ENCODE measurements at places on chromosomes 11 and 22.

DNA sequence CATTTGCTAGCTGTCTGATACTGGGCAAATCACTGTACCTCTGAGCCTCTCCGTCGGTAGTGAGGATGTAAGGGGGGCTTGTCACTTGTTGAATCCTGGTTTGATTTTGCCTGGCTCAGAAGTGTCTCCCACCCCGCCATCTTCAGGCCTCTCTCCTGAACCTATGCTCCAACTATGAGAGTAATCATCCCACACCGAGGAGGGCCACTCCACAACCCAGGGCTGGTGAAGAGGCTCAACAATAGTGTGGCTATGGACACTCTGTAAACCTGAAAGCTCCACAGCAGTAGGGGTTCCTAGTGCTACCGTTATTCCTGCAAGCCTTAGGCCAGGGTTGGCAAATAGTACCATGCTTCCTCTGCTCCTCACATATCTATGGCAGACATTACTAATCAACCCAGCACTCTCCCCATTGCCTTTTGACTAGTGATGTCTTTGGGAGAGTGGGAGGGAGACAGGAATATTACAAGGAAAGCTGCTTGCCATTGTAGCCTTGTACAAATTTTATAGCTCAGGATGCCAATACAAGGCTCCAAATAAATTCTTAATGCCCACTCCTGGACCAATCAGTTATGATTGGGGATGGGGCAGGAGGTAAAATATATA is 134.0 kb upstream of the TEAD1 start:
- DNase-seq = no peak

DNA sequence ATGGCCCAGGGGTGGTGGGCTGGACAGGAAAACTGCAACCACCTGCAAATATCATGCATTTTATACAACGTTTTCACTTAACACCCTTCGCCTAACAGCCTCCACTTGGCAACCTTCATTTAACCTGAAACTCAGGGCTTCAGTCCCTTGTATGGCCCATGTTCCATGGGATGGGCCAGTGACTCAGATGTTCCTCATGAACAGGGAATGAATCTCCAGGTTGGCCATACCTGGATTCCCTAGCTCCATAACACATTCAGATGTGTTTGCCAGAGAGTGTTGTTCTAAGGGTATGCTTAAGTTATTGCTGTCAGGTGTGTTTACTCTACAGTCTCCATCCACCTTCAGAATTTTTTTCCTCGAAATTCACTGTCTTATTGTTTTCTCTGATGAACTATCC is 316.9 kb downstream of the JRKL start:
- DNase-seq = no peak

DNA sequence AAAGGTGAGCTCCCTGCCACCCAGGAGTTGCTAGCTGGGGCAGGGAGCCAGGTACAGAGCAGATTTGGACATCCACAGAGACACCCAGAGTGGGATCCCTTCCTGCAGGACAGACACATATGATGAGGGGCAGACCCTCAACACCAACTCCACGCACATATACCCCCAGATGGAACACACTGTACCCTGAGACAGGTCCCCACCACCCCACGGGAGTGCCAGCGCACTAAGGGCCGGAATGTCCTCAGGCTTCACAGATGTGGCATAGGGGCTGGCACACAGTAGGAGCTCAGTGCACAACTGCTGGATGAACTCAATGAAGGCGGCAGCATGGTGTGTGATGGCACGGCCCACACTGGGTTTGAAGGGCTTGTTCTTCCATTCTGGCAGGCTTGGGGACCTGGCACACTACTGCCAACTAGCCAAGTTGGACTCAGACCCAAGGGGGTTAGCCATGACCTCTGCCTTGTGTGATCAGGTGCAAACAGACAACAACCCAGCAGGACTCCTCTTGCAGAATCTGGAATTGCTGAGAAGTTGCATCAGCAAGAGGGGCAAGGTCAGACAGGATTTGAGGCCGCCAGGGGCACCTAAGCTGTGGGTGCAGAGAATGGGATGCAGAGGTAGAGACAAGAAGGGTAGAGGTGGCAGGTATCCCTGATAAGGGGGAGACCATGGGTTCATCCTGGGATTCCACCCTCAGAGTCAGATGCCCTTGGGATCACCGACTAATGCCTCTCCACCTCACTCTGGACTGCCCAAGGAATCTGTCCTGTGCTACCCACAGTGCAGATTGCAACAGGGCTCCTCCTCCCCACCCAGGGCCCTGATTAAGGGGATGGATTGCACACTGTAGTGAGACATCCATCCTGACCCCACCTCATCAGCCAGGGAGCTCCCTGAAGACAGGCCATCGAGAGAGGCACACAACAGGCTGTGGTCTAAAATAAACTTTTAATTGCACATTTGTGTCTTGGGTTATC is 2.4 kb downstream of the C22orf15 start:
- no peak for DNase-seq

DNA sequence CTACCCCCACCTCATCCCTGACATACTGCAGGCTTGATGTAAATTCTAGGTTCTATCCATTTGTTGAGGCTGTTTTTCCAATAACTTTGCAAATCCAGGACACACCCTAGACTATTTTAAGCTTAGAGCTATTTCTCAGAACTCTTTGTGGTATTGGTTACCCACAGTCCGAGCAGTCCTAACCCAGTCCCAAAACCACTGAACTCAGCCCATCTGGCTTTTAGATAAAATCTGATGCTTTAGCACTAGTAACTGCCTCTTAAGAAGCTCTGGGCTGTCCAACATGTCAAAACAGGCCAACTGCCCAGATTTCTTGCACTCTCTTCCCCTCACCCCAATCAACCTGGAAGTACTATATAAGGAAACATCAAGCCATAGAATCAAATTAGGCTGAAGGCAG is 344.4 kb upstream of the CADM1 start:
- no peak for DNase-seq

DNA sequence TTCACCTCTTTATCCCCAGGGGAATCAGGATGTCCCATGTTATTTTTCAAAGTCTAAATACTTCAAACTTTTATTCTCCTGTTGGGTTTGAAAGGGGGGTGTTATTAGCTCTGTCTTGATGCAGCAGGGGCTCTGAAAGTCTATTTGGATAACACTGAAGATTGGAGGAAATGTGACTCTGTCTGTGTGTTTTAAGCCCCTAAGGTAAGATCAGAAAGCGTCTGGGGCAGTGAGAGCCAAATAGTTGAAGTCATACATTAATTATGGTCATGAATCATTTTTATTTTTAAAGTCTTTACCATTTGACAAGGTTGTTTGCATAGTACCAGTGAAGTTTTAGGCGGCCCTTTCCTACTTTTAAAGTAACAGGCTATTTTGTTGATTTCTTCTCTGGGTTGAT is 139.0 kb downstream of the UVRAG start:
- no peak for DNase-seq

DNA sequence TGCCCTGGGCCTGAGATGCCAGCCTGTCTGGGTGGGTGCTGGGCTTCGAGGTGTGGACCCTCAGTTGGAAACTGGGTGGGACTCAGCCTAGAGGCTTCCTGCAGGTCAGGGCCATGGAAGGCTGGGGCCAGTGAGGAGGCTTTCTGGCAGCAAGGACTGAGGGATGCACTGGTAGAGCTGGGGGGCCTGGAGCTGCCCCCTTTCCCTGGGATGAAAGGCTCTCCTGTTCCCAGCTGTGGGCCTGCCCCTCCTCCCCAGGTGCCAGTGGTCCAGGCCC is 2.5 kb downstream of the SEPTIN5 start:
- DNase-seq = no peak

Data from T-helper 2 cell (primary cell).